ENCODE measurements at places on chromosomes 12 and 14.
A peak's percentile ranks its signal among the peaks of the same experiment; 100 is the strongest.

- DNase-seq, result no peak
Measured at GRCh38 chr12:39930101-39930500, 175.8 kb downstream of the SLC2A13 start.

- no peak for DNase-seq
Measured at GRCh38 chr12:49974231-49974675, 1.5 kb downstream of the AQP6 start.

DNA sequence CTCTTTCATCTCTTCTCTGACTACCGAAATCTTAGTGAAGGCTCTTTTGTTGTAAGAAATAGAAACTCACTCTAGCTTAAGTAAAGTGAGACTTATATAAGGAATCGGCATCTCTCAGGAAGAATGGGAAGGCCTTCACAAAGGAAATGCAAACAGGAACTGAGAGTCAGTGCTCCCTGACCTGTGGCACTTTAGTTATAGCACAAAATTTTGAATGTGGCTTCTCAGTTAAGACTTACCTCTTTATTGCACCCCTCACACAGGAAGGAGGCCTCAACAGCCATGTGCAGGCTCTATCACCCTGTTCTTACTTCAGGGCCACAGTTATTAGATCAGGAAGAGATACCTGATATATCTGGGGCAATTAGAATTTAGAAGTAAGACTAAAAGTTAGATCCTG lies 224.7 kb upstream of the EGLN3 start:
- DNase-seq, result no peak

DNA sequence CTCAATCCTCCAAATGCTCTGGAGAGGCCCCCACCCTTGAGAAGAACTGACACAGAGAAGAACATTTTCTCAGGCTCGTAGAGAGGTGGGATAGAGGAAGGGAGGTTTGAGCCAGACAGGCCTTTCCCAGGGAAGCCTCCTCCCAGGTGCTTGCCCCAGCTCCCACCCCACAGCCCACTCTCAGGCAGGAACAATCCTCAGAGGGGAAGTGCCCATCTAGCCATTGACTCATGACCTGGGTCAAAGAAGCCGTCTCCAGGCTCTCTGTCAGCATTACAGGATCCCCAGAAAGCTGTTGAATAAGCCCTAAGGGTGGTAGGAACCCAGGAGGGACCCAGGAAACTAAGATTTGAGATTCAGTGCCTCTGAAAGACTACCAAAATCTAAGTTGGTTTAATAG lies 3.8 kb downstream of the AQP6 start:
- DNase-seq, result peak; percentile 68

DNA sequence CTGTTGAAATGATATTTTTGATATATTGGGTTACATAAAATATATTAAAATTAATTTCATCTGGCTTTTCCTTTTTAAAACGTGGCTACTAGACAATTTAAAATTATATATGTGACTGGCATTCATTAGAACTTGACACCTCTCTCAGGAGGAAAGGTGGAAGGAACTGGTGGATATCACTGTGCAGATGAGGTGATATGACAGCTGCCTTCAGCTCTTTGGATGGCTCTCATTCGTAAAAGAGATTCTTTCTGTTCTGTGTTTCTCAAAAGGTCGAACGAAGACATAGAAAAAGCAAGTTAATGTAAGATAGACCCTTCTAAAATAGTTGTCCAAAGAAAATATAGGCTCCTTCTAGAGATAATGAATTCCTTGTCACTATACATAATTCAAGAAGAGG lies 36.6 kb downstream of the CRADD start:
- no peak for DNase-seq

- DNase-seq, result peak; percentile 13
Measured at GRCh38 chr12:5083955-5084849, 40.5 kb downstream of the KCNA5 start.

DNA sequence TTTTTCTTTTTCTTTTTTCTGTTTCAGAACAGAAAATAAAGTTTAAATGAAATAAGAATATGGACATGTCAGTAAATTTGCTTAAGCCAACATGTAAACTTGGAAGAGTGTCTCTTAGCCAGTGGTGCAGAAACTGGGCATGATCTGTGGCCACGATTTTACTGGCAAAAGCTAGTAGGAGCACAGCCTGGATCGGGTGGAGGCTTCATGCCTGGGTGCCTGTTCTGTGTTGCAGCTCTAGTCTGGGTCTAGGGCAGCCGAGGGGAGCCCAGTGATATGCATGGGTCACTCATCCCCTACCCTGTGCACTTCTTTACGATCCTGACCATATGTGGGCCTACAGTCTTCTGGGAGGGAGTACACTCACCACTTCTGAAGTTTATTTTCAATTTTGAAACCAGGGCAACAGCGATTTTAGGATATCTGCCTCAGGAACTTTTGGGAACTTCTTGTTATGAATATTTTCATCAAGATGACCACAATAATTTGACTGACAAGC lies 45.6 kb upstream of the SMCO2 start:
- DNase-seq, result no peak

- DNase-seq, result no peak
Measured at GRCh38 chr12:40225337-40225983, 663 bp downstream of the LRRK2 start.

- DNase-seq, result no peak
Measured at GRCh38 chr12:81759190-81760051, at the start of gene PPFIA2. Gene PPFIA2, minus strand, starts transcription at chr12:81759350.

DNA sequence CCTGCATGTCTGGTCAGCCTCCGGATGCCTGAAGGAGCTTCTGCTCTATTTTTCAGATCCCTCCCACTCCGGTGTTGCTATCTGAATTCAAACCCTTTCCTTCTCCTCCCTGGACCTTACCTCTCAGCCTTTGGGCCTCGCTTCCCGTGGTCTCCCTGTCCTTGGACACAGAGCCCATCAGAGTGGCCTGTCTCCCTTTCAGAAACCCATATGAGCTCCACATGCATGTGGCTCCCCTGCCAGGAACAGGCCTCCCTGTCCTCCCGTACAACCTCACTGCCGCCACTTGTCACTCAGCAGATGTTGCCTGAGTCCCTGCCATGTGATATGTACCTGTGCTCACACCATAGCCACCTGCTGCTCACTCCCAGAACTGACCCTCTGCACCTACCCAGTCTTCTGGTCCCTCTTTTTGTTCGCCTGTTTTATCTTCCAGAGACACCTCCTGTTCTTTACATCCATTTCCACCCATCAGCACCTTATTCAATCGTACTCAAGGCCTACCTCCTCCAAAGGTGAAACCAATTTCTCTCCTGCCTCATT lies 182.5 kb downstream of the ZFP36L1 start:
- DNase-seq, result no peak

- no peak for DNase-seq
Measured at GRCh38 chr14:93847473-93847872, 59.2 kb upstream of the PRIMA1 start.

- DNase-seq, result peak; percentile 34
Measured at GRCh38 chr12:6724409-6724797, 557 bp downstream of the COPS7A start.

DNA sequence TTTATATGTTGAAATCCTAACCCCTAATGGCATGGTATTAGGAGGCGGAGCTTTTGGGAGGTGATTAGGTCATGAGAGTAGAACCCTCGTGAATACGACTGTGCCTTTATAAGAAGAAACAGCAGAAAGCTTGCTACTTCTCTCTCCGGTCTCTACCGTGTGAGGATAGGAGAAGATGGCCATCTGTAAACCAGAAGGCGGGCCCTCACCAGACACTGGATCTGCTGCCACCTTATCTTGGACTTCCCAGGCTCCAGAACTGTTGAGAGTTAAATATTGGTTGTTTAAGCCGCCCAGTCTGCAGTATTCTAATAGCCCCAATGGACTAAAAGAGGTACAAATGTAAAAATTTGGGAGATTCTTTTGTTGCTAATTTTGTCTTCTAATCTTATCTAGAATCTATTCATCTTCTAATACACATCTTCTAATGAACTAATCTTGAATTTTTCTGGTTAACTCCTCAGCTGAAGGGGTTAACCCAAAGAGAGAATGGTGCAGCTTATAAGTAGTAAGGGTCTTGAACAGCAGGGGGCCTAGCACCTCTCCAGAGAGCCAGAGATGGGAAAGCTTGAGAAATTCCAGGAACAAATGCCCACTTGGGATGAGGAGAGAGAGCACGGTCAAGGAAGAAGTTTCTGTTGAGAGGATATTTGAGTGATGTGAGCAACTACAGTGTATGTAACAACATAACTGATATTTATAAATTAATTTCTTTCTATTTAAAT lies 264.0 kb upstream of the GRIP1 start:
- DNase-seq, result no peak

DNA sequence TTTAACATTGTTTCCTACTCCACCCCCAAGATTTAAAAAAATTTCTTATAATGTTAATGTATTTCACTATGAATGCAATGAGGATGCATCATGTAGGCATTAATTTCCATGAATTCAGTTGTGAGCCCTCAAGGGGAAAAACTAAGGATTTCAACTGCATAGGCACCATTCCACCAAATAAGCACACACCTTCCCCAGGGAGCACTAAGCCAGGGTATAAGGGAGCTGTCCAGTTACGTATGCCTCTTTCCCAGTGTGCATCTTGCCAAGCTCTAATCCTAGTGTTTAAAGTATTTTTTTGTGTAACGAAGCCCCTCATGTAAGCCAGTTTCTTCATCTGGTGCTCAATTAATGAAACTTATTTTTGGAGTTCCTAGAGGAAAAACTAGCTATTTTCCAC lies 6.6 kb downstream of the FERMT2 start:
- DNase-seq, result no peak

GRCh38 chr12:118355843-118356242 lies 16.9 kb downstream of the TAOK3 start:
- no peak for DNase-seq

DNA sequence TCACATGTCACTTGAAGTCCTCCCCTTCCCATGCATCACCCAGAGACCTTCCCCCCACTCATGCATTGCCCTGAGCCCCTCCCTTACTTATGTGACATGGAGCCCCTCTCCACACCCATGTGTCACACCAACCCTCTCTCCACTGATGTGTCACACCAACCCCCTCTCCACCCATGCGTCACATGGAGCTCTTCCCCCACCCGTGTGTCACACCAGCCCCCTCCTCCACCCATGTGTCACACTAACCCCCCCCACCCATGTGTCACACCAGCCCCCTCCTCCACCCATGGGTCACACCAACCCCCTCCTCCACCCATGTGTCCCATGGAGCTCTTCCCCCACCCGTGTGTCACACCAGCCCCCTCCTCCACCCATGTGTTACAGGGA lies 30.4 kb downstream of the RTL1 start:
- DNase-seq, result no peak

- peak; percentile 13 for DNase-seq
Measured at GRCh38 chr14:34857689-34858449, 17.3 kb downstream of the BAZ1A start.

- no peak for DNase-seq
Measured at GRCh38 chr14:37623426-37623951, 28.1 kb downstream of the TTC6 start.

DNA sequence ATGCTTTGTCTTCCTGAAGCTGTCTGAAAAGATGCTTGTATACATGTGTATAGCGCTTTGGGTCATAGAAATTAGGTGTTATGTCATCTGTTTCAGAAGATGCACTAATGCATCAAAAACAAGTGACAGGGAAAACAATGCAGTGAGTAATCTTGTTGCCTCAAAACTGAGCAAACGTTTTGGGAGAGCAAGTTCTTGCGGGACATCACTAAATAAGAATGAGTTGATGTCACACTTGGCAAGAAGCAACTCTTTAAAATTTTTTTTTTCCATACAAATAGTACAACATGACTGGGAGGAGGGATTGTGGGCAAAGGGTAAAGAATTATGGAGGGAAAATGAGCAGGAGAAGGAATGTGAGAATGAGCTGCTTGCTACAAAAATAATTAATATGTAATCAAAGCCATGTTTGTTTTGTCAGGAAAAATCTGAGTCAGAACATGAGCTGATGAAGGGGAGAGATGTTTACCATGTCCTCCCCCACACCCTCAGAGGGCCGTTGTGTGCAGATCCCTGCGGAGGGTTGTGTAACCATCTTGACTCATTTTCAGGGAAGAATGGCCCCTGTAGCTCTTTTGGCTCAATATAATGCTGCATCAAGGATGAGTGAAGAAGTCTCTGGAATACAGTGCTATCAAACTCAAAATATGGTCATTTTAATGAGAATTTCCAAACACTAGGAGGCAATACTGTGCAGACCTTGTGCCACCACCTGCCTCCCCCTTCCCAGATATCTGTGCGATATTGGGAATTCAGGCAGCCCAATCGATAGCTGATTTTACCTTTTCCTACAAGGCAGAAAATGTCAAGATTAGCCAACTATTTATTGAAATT lies 41.4 kb downstream of the BORCS5 start:
- DNase-seq, result peak; percentile 24

GRCh38 chr12:47417121-47417520 lies 288.7 kb downstream of the RPAP3 start:
- no peak for DNase-seq

DNA sequence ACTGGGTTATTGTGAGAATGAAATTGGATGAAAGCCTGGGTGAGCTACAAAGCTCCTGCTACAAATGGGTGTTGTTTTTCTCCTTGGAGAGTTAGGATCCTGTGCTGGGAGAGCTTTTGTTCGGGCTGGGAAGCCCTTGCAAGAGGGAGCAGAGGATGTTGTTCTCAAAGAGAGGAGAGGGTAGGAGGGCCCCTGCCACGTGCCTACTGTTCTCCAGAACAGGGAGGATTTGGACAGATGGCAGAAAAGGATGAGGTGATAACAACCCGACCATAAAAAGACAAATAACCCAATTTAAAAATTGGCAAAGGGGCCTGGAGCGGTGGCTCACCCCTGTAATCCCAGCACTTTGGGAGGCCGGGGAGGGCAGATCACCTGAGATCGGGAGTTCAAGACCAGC lies 68.8 kb downstream of the GALNT16 start:
- no peak for DNase-seq

Data from inflammatory macrophage treated with lipopolysaccharide for 1 hour (primary cell).